ENCODE measurements at places on chromosomes 12 and 14. TPM values are rescaled to one million over a fixed set of nuclear protein-coding genes. Genes with fewer than 3 reads are reported as not detected.

DNA sequence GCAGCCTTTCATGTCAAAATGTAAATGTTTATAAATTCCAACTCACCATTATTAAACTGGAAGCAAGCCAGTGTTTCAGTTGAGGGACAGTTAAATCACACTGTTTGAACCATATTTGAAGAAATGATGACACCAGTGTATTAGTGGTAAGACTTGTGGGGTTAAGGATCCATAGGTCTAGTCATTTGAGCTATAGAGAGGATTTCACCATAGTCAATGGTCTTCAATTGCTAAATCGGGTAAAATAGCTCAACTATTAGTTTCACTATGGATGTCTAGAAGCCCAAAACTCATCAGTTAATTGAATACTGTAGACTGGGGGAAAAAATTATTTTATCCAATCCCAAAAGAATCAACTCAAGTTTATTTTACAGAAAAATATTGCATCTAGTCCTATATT is 659.1 kb downstream of the NRXN3 start:
- no peaks in the 10 kb centered on the region for H3K27me3 ChIP-seq
- H3K36me3 ChIP-seq: no peaks in the 10 kb centered on the region
- no peak overlapping the region for H3K27ac ChIP-seq
- H3K4me3 ChIP-seq: no peak overlapping the region
- no peaks in the 10 kb centered on the region for H3K4me1 ChIP-seq

The JDP2 gene
- 186 TPM for total RNA-seq

- 0 out of 2 replicates have a peak, but pooled peaks cover 8% of the 10 kb centered on the region for H3K36me3 ChIP-seq
- no peak overlapping the region for H3K27ac ChIP-seq
- no peaks in the 10 kb centered on the region for H3K4me1 ChIP-seq
- DNase-seq: no peak
These were observed 8.7 kb downstream of the NGDN start for GRCh38 chr14:23478109-23478759.

The ENDOU gene
- 0.39 TPM for total RNA-seq

GRCh38 chr12:93001407-93001806 is 72.3 kb upstream of the EEA1 start:
- H3K4me1 ChIP-seq: no peaks in the 10 kb centered on the region
- no peak overlapping the region for H3K27ac ChIP-seq
- no peak overlapping the region for H3K4me3 ChIP-seq
- H3K27me3 ChIP-seq: no peaks in the 10 kb centered on the region
- no peak for DNase-seq

The SOAT2 gene
- total RNA-seq: 0.79 TPM

DNA sequence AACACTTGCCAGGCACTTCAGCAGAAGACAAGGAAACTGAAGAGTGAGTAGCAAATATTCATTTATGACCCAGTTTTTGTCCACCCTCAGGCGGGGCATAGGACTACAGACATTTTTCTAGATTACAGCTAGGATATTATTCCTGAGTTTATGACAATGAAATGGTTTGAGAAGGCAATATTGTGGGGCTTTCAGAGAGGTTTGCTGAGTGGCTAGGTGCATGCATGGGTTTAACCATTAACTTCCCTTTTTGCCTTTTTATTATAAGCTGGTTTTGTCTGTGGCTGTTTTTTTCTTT is 104.0 kb upstream of the BCAT1 start:
- DNase-seq: no peak
- no peak overlapping the region for H3K27ac ChIP-seq
- H3K27me3 ChIP-seq: 0 out of 2 replicates have a peak, but pooled peaks cover 8% of the 10 kb centered on the region
- no peaks in the 10 kb centered on the region for H3K36me3 ChIP-seq
- H3K4me3 ChIP-seq: no peak overlapping the region
- H3K4me1 ChIP-seq: no peaks in the 10 kb centered on the region
